CD4-positive, alpha-beta T cell treated with Interleukin-4 for 4 hours (primary cell): ENCODE measurements at places on chromosomes 13 and 19.

DNA sequence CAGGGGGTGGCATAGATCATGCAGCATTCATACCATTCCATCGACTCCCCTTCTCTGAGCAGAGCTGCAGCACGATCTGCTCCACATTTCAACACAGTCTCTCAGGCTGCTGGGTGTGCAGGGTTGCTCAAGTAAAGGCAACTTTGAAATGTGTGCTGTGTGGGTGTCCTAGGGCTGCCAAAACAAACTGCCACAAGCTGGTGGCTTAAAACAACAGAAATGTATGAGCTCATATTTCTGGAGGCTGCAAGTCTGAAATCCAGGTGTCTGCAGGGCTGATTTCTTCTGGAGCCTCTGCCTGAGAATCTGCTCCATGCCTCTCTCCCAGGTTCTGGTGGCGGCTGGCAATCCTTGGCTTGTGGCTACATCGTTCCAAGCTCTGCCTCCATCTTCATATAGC lies 63.7 kb upstream of the WDFY2 start:
- no peak for DNase-seq

DNA sequence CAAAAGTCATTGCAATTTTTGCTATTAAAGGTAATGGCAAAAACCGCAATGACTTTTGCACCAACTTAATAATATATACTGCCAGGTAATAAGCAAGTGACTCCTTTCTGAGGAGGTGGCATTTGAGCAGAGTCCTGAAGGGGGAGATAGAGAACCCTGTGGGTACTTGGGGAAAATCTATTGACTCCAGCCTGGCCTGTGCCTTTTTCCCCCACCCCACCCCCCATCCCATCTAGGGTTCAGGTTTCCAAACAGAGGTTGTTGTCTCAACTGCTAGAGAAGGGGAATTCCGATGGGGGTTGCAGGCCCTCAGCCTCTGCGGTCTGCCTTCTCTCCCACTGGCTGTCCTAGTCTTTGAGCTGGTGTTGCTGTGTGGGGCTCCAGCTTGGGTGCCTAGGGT lies 11.5 kb downstream of the S1PR2 start:
- DNase-seq = peak; percentile 73

DNA sequence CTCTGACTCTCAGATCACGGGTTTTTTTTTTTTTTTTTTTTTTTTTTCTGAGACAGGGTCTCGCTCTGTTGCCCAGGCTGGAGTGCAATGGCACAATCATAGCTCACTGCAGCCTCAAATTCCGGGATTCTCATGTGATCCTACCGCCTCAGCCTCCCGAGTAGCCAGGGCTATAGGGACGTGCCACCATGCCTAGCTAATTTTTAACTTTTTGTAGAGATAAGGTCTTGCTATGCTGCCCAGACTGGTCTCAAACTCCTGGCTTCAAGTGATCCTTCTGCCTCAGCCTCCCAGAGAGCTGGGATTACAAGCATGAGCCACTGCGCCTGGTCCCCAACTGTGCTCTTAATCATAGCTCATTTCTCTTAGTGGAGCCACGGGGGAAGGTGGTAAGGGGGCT lies 4.6 kb upstream of the GRAMD1A start:
- DNase-seq = no peak

DNA sequence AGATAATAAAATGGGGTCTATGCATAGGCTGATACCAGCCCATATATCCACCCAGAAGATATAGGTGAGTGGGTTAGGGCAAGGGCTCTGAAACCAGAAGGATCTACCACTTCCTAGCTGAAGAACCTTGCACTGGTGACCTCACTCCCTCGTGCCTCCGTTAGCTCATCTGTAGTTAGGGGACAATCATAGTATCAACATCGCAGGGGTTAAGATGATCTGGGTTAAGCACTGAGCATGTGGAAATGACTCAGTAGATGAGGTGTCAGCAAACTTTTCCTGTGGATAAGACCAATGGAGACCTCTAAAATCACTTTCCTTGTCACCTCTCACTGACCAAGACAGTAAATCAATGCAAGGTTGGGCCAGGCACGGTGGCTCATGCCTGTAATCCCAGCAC lies 30.5 kb downstream of the TNFSF14 start:
- peak; percentile 44 for DNase-seq

GRCh38 chr13:96903085-96903484 lies 91.2 kb downstream of the OXGR1 start:
- no peak for DNase-seq

DNA sequence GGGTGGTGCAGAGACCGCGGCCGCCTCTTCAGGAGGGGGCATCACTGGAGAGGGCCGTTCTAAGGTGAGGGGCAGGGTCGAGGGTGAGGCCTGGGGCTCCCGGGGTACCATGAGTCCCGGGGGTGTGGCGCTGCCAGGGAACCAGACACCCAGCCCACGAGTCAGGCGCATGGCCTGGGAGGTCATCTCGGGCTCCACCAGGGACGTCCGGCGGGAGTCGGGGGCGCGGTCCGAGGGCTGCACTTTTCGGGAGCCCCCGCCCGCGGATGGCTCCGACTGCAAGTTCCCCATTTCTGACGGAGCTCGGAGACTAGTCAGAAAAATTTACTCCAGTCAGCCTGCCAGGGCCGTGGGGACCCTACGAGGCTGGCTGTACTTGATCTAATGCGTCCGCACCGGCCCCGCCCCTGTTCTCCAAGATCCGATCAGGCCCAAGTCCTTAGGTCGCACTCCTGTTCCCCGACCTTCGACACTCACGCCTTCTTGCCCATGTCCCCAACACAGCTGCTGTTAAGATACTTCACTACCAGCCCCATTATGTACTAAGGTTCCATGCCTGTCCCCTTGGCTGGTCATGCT lies 774 bp downstream of the GGN start:
- no peak for DNase-seq

GRCh38 chr19:53177986-53178385 lies 15.2 kb downstream of the ZNF665 start:
- DNase-seq = no peak

DNA sequence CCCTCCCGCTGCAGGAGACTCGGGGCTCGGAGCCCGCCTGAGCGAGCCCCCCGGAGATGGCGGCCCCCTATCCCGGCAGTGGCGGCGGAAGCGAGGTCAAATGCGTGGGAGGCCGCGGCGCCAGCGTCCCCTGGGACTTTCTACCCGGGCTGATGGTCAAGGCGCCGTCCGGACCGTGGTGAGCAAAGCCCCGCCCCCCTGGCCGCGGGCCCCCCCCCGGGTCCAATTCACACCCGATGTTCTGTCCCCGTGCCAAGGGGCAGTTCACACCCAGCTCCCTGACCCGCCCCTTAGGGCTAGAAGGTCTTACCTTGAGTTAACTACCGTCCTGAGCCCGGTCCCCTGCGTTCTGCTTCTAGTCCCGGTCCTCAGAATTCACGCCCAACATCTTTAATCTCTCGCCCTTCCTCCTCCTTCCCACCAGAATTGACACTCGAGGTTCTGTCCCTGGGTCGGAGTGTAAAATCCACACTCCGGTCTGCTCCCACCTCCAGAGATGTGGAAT lies 1.4 kb downstream of the NPAS1 start:
- no peak for DNase-seq

- DNase-seq = peak; percentile 44
Observed at GRCh38 chr19:32691952-32692726, 518 bp downstream of the NUDT19 start.

DNA sequence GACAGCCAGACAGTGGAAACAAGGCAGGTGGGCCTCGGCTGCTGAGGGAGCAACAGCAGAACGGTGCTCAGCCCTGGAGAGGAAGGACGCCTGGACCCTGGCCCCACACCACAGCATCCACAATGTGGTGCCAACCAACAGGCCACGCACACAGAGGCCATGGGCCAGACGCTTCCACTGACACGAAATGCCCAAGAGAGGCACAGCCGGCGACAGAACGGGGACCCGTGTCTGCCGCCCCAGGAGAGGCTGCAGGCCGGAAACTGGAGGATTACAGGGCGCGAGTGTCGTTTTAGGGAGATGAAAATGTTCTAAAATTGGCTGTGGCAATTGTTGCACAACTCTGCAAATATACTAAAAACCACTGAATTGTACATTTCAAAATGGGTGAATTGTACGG lies 69.7 kb downstream of the RASA3 start:
- DNase-seq = no peak

DNA sequence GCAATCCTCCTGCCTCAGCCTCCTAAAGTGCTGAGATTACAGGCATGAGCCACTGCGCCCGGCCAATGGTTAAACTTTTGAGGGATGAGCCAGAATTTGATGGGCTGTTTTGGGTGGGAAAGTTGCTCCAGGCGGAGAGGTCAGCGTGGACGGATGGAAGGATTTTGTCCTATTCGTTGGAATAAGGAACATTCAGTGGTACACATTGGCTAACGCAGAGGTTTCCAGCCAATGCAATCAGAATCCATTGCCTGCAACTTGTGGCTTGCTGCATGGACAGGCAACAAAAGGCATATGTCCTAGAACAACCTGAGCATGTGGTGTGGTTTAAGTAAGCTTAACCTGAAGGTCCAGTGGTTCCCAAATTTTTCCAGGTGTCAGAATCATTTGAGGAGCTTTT lies 35.5 kb upstream of the C1QTNF9 start:
- no peak for DNase-seq

GRCh38 chr13:32002873-32003272 lies 28.7 kb upstream of the FRY start:
- no peak for DNase-seq

DNA sequence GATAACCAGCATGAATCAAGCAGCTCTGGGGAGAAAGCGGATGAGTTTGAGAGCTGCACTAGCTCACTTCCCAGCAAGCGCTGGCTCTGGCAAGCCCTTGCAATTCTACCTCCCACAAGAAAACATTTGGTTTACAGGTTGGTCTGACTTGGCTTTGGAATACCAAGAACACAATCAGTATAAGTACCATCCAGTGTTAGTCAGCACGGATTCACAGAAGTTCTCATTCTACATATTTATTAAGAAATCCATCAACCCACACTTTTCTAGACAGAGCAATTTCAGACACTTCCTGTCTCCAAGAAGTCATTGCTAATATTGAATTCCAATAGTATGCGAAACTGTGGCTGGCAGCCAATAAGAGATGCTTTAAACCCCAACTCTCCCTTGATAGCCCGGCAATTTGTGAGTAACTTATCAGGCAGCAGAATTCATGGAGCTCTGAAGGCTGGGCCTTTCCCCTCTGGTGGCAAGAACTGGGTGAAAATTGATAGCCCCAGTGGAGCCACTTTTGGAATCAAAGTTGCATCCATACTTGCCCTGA lies 59.4 kb upstream of the WASF3 start:
- no peak for DNase-seq

- no peak for DNase-seq
Observed at GRCh38 chr13:97120346-97120745, 101.8 kb upstream of the MBNL2 start.

GRCh38 chr19:33424181-33424580 lies 50.7 kb downstream of the CEBPG start:
- DNase-seq = no peak

DNA sequence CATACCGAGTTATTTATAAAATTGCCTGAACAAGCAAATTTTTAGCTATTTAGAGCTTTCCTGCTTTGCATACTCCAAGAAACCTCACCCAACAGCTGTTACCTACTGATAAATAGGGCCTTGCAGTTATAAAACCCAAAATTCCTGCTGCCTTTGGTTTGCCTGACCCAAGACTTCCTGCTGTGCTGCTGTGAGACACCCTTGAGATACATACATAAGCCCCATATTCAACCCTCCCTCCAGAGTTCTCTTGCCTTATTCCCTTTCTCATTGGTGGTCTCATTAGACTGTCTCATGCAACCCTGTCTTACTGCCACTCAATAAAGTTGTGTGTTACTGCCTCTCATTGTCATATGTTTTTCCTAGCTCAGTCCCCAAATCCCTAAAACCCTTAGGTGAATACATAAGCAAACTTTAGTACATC lies 677.6 kb downstream of the UQCRFS1 start:
- DNase-seq = no peak

- no peak for DNase-seq
Observed at GRCh38 chr19:51000981-51001380, 423 bp downstream of the KLK8 start.

DNA sequence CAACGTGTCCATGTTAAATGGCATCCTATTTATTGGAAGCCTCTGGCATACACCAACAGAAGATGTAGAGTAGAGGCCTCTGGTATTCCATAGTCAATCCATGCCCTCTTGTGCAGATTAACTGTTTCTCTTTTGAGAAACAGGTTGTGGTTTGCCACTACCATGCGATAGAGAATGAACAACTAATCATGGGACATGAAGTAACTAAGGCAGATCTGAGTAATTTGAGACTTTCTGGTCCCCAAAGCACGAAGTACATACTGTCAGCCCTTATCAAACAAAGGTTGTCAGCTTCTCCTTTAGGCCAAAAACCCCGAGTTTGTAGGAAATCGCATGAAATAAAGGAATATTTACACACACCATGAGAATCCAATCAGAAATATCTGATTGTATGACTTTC lies 3.6 kb downstream of the ZNF121 start:
- DNase-seq = no peak

GRCh38 chr19:35895911-35896642 lies 4.3 kb downstream of the NFKBID start:
- DNase-seq = no peak

DNA sequence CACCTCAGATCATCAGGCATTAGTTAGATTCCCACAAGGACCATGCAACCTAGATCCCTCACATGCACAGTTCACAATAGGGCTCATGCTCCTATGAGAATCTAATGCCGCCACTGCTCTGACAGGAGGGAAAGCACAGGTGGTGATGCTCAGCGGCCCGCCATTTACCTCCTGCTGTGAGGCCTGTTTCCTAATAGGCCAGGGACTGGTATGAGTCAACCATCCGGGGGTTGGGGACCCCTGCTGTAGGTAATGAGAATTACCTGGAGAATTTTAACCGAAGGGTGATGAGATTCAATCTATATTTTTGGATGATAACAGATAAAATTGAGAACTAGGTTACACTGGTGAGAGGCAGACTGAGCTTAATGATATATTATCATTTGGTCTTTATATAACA lies 101.4 kb downstream of the LACC1 start:
- DNase-seq = no peak

DNA sequence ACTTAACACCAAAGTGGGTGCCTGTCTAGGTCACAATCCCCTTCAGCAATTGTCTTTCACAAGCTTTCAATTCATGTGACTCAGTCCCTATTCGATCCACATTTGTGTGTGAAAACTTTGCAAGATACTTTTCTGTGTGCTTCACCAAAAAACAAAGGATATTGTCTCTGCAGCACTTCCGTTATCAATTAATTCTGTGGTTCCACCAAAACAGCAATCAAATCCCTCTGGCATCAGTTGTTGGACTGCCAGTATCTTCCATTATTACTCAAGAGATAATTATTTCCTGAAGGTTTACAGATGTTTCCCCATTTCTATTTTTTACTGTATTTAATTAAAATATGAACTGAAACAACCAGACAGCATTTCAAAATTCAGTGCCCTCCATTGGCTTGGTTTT lies 481.4 kb downstream of the SUCLA2 start:
- DNase-seq = no peak

GRCh38 chr19:49503582-49503962 lies 7.3 kb downstream of the RPS11 start:
- DNase-seq = no peak
